ENCODE measurements at places on chromosomes 6 and 20.

GRCh38 chr6:15441215-15441868, 195.5 kb downstream of the JARID2 start:
- DNase-seq, result no peak

GRCh38 chr6:130132286-130132701, 90.5 kb downstream of the SAMD3 start:
- DNase-seq, result peak; percentile 5

- DNase-seq, result no peak
These were observed 14.1 kb downstream of the OSBPL2 start for GRCh38 chr20:62252342-62252966.

DNA sequence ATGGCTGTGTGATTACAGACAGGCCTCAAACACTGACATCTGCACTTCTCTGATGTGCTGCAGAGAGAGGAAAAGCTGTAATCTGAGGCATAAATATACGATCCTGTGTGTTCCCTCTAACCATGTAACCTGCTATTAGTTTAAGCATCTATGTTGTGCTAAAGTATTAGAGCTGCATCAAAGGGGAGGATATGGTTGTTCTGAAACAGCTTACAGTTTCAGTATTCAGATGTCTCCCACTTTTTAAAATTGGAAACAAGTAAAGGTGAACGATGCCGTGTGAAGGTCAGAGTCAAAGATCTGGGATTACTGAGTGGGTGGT, 7.6 kb downstream of the PLEKHG1 start:
- no peak for DNase-seq

GRCh38 chr6:97440590-97441176, 157.7 kb upstream of the MMS22L start:
- no peak for DNase-seq

DNA sequence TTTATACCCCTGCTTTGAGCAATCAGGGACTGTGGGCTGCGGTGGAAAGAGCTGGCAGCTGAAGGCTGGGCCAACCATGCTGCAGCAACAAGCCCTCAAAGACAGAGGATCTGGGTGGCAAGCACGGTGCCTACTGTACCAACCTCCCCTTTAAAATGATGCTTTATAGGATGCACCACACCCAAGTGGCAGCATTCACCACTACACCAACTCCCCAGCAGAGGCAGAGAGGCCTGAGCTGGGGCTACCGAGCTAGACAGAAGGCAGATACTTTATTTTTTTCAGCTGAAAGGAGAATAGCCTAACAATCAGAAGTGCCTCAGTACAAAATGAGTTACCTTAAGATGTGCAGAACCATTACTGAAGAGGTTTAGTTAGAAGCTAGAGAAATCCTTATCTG, 31.4 kb downstream of the KIF16B start:
- no peak for DNase-seq

GRCh38 chr20:58900397-58900796, 47.9 kb downstream of the GNAS start:
- no peak for DNase-seq

DNA sequence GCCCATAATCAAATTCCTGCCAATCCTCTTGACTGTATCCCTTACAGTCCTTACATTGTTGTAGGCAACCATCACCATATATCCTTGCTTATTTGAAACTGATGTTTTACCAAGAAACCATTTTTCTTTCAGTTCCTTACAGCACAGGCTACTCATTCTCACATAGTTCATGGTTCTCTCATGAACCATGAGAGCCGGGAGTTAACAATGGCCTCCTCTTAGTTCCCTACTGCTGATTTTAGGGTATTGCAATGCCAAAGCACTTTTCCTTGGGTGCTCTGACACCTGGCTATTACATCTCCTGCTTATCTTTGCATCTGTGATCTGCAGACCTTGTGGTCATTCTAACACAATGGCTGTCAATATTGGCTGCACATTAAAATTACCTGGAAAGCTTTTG, 133.4 kb downstream of the MYB start:
- no peak for DNase-seq

DNA sequence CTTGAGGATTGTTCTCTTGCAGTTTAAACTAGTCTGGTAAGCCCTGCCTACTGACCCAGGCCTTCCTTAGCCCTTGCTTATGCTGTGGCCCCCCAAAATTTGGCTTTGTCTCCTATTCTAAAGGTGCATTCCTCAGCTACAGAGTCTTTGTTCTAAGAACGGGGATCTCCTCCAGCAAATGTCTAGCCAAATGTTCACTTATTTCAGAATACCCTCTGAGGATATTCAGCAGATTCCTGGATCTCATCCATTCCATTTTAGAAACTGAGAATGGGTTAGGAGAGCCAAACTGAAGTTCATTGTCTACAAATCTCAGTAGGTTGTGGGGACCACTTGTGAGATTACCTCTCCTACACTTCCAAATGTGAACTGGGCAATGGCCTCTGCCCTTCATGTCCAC, 164.2 kb upstream of the ARG1 start:
- no peak for DNase-seq

GRCh38 chr6:47473791-47474346, 3.7 kb upstream of the CD2AP start:
- no peak for DNase-seq

DNA sequence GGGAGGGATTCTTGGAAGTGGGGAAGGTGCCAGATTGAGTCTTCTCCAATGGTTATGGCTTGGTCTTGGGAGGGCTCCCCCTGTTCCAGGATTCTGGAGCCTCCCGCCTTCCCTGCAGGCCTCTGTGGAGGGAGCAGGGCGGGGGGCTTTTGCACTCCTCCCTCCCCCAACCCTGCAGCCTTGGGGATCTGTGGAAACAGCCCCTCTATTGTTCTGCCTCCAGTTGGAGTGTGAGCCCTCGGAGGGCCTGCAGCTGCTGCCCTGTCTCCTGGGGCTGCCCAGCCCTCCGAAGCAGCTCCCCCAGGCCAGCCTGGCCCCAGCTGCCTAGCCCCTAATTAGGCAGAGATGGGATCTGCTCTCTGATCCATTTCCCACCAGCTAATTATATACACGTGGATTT, 14.7 kb downstream of the FAM110A start:
- no peak for DNase-seq

GRCh38 chr20:51134405-51134804, 111.5 kb upstream of the KCNG1 start:
- no peak for DNase-seq

DNA sequence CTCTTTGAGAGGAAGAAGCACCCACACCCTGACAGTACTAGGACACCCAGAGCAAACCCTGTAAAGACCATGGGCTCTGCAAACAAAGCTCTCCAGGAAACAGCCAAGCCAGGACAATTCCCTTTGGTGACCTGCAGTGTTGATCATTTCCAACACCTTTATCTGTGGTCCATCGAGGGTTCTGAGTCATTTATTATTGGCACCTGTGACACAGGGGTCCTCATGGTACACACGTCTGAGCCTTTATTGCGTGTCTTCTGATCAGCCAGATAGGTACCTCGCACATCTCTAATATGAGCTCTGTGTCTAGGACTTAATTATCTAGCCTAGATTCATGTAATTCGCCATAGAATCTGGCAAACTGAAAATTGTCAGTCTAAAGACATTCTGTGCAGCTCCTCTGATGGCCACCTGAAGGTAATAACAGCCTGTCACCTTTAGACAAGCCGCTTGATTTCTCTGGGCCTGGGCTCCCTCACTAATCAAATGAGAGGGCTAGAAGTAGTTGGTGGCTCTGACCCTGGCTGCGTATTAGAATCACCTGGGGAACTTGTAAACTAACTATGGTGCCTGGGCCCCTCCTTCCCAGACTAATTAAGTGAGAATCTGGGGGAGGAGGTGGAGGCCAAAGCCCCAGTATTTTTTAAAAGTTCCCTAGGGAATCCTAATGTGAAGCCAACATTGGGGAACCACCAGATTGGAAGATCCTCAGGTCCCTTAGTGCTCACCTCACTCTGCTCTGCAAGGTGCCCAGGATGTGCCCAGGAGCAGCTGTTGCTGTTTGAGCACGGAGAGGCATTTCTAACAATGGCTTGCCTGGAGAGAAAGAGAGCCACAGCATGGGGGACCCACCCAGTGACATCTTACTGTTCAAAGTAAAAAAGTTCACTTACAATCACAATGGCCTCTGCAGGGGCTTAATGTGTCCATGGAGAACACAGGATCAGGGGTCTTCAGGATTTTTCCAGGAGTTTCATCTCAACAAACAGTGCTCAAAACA, 122.0 kb upstream of the ARID1B start:
- no peak for DNase-seq

DNA sequence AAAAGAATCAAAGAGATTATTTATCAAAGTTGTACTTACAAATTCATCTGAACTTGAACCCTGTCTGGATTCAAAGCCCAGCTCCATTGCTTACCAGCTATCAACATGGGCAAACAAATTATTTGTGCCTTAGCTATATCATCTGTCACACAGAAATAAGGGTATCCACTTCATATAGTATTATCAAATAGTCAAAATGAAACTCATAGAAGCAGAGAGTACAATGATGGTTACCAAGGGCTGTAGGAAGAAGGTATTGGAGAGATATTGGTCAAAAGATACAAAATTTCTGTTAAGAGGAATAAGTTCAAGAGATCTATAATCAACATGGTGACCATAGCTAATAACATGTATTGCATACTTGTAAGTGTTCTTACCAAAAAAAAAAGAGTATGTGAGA, 87.8 kb upstream of the CCDC28A start:
- no peak for DNase-seq

- DNase-seq, result no peak
These were observed 22.0 kb downstream of the ERGIC3 start for GRCh38 chr20:35563834-35564233.

DNA sequence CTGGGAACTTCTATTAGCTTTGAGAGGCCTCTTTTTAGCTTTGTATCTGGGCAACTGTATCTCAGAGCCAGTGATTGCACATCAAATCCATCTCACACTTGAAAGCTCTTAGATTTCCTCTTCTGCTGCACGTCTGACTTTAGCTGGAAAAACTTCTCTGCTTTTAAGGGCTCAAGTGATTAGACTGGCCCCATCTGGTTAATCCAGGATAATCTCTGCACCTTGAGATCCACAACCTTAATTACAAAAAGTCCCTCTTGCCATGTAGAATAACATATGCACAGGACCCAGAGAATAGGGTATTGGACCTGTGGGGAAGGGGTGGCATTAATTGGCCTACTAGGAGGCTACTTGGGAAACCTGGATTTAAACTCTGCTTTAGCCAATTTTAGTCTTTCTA, 24.2 kb downstream of the KLHL31 start:
- DNase-seq, result no peak

DNA sequence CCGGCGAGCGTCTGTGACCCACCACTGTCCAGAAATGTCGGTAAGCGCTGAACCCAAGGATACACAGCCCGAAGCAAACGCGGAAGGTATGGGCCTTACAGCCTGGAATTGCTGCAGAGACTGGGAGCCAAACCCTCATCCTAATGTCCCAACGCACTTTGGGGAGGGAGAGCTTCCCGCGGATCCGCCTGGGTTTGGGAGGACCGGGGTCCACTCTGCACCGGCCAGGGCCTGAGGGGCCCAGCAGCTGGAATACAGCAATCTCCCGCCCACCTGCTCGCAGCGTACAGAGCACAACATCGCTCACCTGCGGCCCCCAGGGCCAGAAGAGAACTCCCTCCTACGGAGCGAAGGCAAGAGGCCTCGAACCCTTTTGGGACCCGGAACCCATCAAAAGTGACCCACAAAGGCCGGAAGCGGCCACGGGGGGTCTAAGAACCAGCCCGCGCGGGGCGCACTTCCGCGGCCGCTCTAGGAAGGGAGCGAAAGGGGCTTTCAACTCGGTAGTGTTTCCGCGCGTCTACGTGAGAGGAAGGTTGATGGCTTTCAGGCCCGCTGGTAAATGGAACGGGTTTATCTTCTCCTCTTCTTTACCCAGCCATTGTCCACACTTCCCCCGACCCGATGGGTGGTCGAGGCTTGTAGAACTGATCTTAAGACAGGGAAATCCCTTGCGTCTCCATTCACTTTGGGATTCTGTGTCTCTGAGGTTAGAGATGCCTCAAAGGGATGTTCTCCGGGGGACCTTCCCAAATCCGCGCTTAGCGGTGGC, at the start of gene ZSCAN12:
Gene ZSCAN12, minus strand, starts transcription at position 398 of the 772 bp plus-strand sequence. CDS start 1,342 bp downstream, outside the sequence.
- peak; percentile 73 for DNase-seq

DNA sequence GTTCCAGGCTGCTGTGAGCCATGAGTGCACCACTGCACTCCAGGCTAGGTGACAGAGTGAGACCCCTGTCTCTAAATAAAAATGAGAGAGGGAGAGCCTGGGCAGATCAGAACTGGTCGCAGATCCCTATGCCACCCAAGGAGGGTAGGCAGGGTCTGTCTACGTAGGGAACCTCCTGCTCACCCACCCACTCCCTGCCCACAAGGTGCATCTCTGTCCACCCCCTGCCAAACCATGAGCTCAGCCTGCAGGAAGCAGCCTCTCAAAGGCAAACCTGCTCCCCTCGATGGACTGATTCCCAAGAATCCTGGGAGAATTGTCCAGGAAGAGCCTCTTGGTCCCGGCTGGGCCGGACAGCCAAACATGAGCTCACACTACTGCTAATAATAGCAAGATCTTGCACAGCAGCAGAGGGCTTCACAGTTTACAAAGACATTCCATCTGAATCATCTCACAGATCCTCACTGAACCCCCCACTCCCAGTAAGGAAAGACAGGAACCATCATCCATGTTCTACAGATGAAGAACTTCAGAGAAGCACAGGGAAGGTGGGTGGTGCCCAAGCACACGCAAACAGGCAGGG, 27.8 kb upstream of the TLDC2 start:
- no peak for DNase-seq

- no peak for DNase-seq
These were observed 537.5 kb downstream of the QKI start for GRCh38 chr6:163952005-163952404.

DNA sequence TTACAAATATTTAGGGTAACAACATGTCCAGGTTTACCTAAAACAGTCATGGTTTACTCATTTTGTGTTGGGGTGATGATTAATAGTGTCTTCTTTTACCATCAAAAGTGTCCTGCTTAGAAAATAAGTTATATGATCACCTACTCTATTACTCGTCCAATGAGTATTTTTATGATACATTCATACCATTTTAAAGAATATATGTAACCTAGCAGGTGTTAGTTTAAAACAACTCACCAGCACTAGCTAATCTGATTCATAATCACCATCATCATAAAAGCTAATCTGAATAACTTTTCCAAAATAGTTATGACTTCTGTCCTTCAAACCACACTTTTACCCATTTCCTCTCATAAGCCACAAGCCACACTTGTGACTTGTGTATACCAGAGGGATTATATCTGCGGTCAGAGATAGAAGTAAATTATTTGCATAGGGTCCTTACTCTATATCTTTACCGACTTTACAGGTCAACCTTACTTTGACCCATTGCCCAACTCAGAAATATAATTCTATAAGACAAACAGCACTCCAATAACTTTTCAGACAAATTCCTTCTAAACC, 33.3 kb upstream of the NRN1 start:
- no peak for DNase-seq

GRCh38 chr6:15026832-15027231, 219.0 kb upstream of the JARID2 start:
- DNase-seq, result no peak

DNA sequence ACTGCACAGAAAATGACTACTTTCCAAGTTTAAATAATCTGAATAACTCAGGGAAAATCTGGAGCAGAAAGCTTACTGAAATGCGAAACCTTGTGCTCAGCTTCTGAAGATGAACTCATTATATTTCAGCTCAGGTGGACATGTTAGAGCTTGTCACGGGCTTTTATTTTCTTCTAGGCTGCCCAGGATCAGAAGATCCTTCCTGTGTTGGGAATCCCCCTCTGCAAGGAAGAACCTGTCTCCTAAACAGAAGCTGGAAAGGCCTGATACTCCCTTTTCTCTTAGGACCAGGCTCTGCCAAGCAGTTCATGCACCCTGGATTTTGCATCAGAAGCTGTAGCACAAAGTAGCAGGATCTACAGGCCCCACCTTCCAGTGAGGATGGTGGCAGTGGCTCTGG, 5.1 kb upstream of the SLC2A12 start:
- no peak for DNase-seq

- peak; percentile 38 for DNase-seq
These were observed 32.6 kb downstream of the C6orf15 start for GRCh38 chr6:31079656-31080261.

All from activated CD8-positive, alpha-beta memory T cell treated with anti-CD3 and anti-CD28 coated beads for 1 hour (primary cell).